Stimulated activated CD8-positive, alpha-beta memory T cell treated with anti-CD3 and anti-CD28 coated beads, Interleukin-7, amount 100 ng/mL, for 1 hour (primary cell): ENCODE measurements at places on chromosomes 7 and 10.

- no peak for DNase-seq
Observed at GRCh38 chr7:69285854-69286253, 312.4 kb upstream of the AUTS2 start.

DNA sequence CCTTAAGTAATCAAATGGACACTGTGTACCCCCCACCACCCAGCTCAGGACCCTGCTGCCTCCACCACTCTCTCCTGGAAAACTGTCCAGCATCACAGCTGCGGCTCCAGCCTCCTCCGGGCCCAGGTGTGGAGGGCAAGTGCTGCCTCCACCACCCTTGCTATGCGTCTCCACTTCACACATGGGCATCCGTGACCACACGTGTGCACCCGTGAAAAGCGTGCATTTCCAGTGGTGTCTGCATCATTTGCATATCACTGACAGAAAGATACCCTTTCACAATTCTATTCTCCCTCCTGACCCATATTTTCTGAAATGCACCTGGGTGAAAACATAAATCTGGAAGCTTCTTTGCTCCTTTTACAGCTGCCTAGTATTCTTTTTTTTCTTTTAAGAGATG, 89.7 kb upstream of the PDGFA start:
- DNase-seq: no peak

GRCh38 chr10:122034149-122034756, 45.3 kb downstream of the TACC2 start:
- DNase-seq: no peak

GRCh38 chr7:114242992-114243507, 171.6 kb upstream of the FOXP2 start:
- no peak for DNase-seq

DNA sequence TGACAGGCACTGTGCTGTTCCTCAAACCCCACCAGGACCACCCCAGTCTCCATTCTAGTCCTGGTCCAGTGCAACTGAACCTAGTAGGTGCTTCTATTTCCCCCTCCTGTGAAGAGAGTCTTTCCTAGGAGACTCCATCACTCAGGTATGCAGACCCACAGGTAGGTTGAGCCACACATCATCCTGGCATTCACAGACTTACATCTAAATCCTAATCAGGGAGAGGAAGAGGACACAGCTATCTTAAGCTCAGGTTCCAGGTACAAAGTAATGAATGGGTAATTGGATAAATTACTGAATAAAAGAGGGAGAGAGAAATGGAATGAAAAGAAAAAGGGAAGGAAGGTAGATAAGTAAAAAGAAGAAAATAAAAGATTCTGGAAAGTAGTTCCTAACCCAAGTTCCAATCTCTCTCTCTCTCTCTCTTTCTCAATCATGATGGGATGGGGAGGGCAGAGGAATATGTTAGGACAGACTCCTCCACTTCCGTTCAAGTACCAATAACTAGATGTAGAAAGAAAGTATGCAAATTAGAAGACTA, 139.8 kb upstream of the NAMPT start:
- no peak for DNase-seq

DNA sequence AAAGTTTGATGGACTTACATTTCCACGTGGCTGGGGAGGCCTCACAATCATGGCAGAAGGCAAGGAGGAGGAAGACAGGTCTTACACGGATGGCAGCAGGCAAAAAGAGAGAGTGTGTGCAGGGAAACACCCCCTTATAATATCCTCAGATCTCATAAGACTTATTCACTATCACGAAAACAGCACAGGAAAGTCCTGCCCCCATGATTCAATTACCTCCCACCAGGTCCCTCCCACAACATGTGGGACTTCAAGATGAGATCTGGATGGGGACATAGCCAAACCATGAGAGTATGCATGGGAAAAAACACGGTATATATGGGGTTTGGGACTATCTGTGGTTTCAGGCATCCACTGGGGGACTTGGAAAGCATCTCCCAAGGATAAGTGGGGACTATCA, 78.0 kb downstream of the PLXNA4 start:
- no peak for DNase-seq

- no peak for DNase-seq
Observed at GRCh38 chr10:8048281-8049008, 6.0 kb upstream of the GATA3 start.

DNA sequence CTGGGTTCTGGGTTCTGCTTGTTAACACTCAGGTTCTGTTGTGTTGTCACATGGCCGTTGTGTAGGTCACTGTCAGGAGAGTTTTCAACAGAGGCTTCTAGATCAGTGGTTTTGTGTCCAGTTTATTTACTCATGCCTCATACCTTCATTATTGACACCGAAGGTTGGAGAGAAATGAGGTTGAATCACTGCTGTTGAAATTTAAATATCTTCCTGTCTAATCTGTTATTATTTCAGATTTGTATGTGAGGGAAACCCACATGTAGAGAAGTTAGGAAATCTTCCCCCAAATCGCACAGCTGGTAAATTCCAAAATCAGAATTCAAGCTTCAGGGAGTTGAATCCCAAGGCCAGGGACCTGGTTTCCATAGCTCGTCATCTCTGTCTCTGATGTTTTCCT, 28.3 kb upstream of the KLF6 start:
- DNase-seq: no peak

GRCh38 chr7:28596245-28596935, 184.1 kb downstream of the CREB5 start:
- no peak for DNase-seq
